Breast epithelium (tissue), 4 donors: ENCODE measurements at places on chromosomes 5 and 9.

DNA sequence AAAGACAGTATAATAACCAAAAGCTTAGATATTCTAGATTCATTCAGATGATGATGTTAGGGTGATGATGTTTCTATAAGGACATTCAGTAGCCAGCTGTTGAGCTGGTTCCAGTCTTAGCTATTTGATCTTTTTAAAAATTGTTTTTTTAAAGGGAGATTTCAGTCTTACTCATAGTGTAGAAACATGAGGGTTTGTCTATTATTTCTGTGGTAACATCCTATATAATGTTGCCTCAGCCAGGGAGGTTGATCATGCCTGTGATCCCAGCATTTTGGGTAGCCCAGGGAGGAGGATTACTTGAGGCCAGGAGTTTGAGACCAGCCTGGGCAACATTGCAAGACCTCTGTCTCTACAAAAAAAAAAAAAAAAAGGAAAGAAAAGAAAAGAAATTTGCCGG is 167.8 kb downstream of the DOCK2 start:
- no peaks in the 10 kb centered on the region for H3K36me3 ChIP-seq
- H3K4me1 ChIP-seq: no peaks in the 10 kb centered on the region
- DNase-seq: no peak
- H3K4me3 ChIP-seq: no peak overlapping the region

DNA sequence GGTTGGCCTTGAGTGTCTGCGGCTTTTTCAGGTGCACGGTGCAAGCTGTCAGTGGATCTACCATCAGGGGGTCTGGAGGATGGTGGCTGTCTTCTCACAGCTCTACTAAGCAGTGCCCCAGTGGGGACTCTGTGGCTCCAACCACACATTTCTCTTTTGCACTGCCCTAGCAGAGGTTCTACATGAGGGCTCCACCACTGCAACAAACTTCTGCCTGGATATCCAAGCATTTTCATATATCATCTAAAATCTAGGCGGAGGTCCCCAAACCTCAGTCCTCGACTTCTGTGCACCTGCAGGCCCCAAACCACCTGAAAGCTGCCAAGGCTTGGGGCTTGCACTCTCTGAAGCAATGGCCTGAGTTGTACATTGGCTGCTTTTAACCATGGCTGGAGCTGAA is 601.5 kb downstream of the MTRR start:
- H3K27me3 ChIP-seq: no peaks in the 10 kb centered on the region
- H3K4me3 ChIP-seq: no peak overlapping the region
- no peak for DNase-seq
- H3K27ac ChIP-seq: no peak overlapping the region

GRCh38 chr9:94971378-94972131 is 245.1 kb downstream of the AOPEP start:
- no peak overlapping the region for H3K27ac ChIP-seq
- no peaks in the 10 kb centered on the region for H3K27me3 ChIP-seq
- DNase-seq: no peak
- H3K36me3 ChIP-seq: no peaks in the 10 kb centered on the region
- H3K4me3 ChIP-seq: no peak overlapping the region

- no peak for DNase-seq
- peak overlapping the region; percentile 64 for H3K4me3 ChIP-seq
- H3K36me3 ChIP-seq: peaks cover 5% of the 10 kb centered on the region
- H3K27ac ChIP-seq: peak overlapping the region; percentile 96
- H3K27me3 ChIP-seq: no peaks in the 10 kb centered on the region
- H3K4me1 ChIP-seq: no peaks in the 10 kb centered on the region
Observed at GRCh38 chr9:93567271-93567959, 9.0 kb upstream of the PHF2 start.

- no peak overlapping the region for H3K4me3 ChIP-seq
- peak overlapping the region; percentile 93 for H3K27ac ChIP-seq
- no peaks in the 10 kb centered on the region for H3K36me3 ChIP-seq
- no peak for DNase-seq
Observed at GRCh38 chr5:148966348-148966747, 96.5 kb downstream of the SH3TC2 start.

DNA sequence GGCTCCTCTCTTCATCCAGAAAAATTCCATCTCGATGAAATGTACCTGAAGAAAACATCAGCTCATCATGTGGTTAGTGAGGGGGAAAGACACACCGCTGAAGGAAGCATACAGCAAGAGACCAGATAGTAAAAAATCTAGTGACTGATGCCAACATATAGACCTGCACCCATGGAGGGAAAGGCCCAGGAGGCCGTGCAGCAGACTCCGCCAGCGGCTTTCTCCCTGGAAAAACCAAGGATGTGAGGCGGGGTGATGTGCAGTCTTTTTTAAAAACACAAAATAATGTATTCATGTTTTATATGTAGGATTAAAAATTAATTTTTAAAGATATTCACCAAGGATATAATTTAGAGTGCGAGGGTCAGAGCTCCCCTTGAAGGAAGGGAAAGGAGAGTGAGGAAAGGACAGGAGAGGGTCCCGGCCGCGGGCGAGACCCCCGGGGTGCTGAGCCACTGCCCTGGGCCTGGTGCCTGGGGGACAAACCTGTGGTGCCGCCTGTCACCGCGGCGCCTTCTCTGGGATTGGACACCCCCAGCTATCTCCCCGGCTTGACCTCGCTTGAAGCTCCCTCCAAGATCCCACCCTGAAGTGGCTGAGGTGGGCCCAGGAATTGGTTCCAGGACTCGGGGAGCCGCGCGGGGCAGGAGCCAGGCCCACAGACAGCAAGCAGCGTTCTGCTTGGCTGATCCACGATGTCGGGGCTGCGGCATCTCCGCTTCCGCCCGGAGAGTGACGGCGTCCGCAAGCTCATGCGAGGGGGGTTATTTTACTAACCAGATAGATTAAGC is 12.1 kb upstream of the UNC5A start:
- H3K36me3 ChIP-seq: no peaks in the 10 kb centered on the region
- no peaks in the 10 kb centered on the region for H3K4me1 ChIP-seq

GRCh38 chr9:137000177-137000930 is 4.0 kb upstream of the CLIC3 start:
- peaks cover 15% of the 10 kb centered on the region for H3K4me1 ChIP-seq
- peak overlapping the region; percentile 25 for H3K27ac ChIP-seq
- no peaks in the 10 kb centered on the region for H3K36me3 ChIP-seq
- no peaks in the 10 kb centered on the region for H3K27me3 ChIP-seq

DNA sequence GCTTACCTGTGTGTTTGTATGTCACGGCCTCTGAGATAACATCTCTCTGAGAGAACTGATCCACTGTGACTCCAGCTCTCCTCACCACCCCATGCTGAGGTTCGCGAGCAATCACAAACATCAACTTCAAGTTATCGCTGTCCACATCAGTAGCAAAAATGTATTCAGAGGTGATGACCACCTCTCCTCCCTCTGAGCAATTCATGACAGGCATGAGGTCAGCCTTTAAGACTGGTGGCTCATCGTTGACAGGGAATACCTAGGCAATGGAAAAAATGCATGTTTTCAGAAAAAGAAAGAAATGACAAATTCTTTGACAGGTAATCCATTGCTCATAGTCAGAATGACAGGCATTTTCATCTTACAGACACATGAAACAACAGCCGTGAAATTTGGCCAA is 90.3 kb upstream of the CER1 start:
- no peak overlapping the region for H3K27ac ChIP-seq
- DNase-seq: no peak
- no peaks in the 10 kb centered on the region for H3K4me1 ChIP-seq
- no peaks in the 10 kb centered on the region for H3K27me3 ChIP-seq

DNA sequence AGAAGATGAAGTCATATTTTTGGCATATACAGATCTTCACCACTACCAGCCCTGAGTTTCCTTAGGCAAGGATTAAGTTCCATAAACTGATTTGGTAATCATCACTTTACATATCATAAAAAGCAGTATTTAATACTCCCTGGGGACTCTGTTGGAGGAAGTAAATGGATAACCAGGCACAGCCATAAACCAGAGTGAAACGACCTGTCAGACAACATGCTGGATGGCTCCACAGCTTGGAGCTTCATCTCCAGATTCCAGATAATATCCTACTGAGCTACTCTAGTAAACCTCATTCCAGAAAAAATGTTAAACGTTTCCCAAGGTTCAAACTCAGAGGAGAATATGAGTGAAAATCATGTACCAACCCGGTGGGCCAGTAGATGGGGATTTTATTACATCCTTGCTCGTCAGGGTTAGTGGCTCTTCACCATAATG is 109.2 kb downstream of the BASP1 start:
- H3K4me3 ChIP-seq: no peak overlapping the region
- H3K27me3 ChIP-seq: no peaks in the 10 kb centered on the region
- H3K4me1 ChIP-seq: no peaks in the 10 kb centered on the region
- no peak overlapping the region for H3K27ac ChIP-seq
- no peaks in the 10 kb centered on the region for H3K36me3 ChIP-seq

- no peak for DNase-seq
- H3K4me3 ChIP-seq: no peak overlapping the region
- H3K27ac ChIP-seq: no peak overlapping the region
- H3K27me3 ChIP-seq: peaks cover 5% of the 10 kb centered on the region
- H3K4me1 ChIP-seq: no peaks in the 10 kb centered on the region
- H3K36me3 ChIP-seq: no peaks in the 10 kb centered on the region
Observed at GRCh38 chr5:138275379-138275782, 960 bp upstream of the GFRA3 start.

DNA sequence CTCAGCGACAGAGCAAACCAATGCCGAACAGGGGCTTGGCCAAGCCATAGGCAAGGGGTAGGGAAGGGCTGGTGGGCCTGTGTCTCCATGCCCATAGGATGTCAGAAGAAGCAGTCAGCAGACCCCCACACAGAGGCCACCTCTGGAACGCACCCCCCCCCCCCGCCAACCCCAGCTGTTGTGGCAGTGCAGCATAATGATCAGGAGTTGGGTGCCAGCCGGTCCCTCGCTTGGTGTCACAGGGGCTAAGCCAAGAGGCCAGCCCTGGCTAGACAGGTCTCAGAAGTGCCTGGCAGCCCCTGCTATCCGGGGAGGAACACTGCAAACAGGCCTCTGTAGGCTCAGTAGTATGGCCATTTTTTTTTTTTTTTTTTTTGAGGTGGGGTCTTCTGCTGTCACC is 3.7 kb upstream of the MXD3 start:
- H3K27ac ChIP-seq: no peak overlapping the region
- peaks cover 11% of the 10 kb centered on the region for H3K4me1 ChIP-seq
- DNase-seq: no peak
- no peaks in the 10 kb centered on the region for H3K27me3 ChIP-seq

DNA sequence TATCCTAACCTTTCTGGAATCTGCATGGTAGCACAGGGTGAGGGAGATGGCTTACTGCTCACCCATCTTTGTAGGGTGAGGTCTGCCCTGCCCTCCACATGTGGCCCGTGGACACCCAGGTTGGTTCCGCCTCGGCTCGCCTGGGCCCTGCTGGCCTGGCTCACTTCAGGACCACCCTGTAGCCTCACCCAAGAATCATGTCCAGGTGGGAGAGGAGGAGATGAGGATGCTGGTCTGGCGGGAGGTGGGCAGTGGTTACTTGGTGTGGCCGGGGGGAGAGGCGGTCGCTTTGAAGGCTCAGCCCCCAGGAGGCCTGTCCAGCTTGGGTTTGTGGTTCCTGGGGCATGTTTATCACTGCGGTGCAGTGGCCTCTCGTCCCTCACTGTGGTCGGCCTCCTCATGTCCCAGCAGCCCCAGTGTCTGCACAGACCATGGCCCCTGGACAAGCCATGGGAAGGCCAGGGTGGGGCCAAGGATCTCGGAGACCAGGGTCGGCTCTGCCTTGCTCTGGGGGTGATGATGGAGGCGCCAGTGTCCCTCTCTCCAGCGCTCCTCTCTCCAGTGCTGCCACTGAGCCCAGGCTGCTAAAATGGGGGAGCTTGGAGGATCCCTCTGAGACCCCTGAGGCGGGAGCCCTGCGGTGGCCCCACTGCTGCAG is 4.6 kb downstream of the OBP2B start:
- no peaks in the 10 kb centered on the region for H3K27me3 ChIP-seq
- H3K36me3 ChIP-seq: no peaks in the 10 kb centered on the region
- H3K4me1 ChIP-seq: no peaks in the 10 kb centered on the region
- no peak overlapping the region for H3K27ac ChIP-seq
- peak; percentile 5 for DNase-seq
